ENCODE measurements at places on chromosomes 3 and 15.
A peak's percentile ranks its signal among the peaks of the same experiment; 100 is the strongest.

- DNase-seq: no peak
Observed at GRCh38 chr3:73177827-73178226, 116.4 kb downstream of the EBLN2 start.

- no peak for DNase-seq
Observed at GRCh38 chr3:54520060-54520459, 397.7 kb downstream of the CACNA2D3 start.

DNA sequence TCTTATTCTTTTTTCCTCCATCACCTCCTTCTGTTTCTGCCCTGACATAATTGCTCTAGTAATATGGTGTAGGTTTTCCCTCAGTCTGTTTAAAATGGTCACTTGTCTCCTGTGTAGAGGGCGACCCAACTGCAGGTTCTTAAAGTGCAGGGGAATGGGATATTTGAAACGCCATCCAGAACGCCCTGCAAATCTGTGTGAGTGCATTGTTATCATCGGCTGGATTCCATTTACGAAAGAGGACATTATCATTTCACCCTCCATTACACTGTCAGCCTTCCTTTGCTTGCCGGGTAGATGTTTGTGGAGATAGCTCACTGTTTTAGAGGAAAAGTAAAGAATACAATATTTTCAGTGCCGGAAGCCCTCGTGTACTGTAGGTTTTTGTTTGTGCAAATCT is 354.0 kb downstream of the LRTM1 start:
- no peak for DNase-seq

- no peak for DNase-seq
Observed at GRCh38 chr3:7841451-7841850, 660.2 kb upstream of the LMCD1 start.

DNA sequence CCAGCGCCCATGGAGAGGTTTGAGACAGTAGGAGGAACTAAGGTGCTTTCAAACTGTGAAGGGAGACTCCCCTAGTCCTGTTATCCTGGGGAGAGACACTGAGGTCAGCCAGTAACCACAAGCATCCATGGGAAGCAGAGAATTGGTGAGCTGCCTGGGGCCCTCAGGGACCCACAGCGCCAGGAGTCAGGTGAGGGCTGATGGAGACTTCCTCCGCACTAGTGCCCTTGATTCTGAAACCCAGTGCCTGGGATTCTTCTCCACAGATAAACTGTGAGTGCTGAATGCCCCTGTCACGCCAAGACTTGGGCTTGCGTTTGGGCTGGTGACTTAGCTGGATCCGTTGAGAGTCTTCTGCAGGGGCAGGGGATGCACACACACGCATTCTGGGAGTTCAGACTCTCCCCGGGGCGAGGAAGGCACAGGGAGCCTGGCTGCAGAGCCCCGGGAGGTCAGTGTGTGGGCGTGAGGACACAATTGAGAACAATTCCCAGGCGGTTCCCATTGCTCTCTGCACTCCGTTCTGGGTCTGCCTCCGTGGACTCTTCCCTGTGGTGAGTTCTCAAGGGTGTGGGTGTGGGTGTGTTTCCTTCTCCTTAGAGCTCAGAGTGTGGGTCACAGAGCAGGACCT is 37.9 kb upstream of the SLCO2A1 start:
- DNase-seq: no peak

GRCh38 chr3:167814441-167814951 is 79.0 kb downstream of the SERPINI1 start:
- peak; percentile 54 for DNase-seq

- DNase-seq: no peak
Observed at GRCh38 chr3:32002561-32003368, 21.2 kb downstream of the ZNF860 start.

GRCh38 chr3:59464187-59464586 is 414.4 kb upstream of the CFAP20DC start:
- DNase-seq: no peak

- no peak for DNase-seq
Observed at GRCh38 chr3:55500555-55501330, 13.6 kb upstream of the WNT5A start.
